Amniotic stem cell (primary cell): ENCODE measurements at places on chromosomes 12 and 14.
A peak's percentile ranks its signal among the peaks of the same experiment; 100 is the strongest.

- DNase-seq = no peak
Observed at GRCh38 chr12:104649921-104650320, 193.2 kb downstream of the CHST11 start.

DNA sequence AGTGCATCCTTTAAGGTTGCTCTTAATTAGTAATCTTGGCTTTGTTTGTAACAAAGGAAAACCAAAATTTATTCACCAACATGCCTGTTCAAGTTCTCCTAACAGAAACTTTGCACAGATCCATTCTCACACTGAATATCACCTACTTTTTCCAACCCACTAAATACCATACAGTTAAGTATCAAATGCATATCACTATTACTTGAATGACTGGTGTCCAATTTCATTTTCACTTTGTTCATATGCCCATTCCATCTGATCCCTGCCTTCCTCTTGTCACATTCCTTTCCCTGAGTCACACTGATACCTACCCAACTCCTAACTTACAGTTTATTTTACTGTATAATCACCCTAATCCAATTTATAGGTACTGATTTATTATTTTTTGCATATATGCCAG is 286.4 kb downstream of the NELL2 start:
- no peak for DNase-seq

DNA sequence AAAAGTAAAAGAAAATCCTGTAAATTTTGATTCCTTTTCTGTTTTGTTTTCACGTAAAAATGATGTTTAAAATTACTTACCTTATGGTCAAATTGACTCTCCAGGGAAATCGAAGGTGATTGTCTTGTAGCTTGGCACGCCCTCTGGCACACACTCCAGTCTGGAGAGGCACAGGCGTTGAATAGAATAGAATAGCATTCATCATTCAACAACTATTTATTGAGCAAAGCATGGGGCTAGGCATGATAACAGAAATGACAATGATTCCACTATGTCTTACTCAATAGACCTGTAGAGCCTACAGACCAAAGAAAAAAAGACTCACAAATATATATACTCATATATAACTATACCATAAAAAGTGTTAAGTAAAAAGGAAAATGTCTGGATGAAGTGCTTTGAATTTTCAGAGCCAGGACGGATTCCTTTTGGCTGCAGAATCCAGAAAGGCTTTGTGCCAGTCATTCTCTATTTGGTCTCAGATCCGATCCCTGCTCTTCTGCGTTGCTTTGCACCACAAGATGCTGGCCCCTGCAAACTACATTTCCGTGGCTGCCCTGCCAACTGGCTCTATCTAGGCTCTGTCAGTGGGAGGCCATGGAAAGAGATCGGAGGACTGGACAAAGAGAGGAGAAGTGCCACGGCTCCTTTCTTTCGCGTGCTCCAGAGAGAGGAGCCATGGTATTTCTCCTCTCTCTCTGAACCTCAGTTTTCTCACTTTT is 231.8 kb downstream of the CRADD start:
- no peak for DNase-seq

DNA sequence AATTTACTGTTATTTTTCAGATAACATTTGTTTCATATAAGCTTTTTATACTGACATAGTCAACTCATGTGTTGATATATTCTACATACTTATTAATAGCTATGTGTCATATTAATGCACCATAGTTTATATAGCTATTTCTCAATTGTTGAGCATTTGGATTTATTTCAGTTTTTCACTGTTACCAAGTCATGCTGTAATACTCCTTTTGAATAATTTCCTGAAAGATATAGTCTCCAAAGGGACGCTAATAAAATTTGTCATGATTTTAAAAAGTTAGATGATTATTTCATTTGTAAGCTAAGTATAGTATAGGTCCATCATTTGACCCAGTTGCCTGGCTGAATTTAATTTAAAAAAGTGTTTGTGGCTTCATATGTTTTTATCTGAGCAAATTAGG is 47.8 kb downstream of the ATL1 start:
- DNase-seq = no peak

DNA sequence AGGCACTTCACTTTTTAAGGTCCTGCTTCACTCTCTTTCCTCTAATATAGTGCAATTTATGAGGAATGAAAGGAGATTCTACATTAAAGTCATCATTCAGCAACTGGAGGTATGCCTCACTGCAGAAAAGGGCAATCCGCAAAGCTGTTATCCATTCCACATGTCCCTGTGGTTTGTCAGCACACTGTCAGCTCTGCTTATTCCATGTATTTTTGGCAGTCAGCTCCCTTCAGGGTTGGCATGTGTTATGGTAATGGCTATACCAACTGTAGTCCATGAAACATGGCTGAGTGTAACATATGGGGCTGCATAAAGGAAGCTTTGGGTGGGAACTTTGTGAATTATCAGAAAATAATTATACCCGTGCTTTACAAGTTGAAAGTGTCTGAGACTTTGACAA is 154.1 kb downstream of the GALC start:
- DNase-seq = no peak

GRCh38 chr12:105878964-105879363 is 259.8 kb downstream of the NUAK1 start:
- no peak for DNase-seq

DNA sequence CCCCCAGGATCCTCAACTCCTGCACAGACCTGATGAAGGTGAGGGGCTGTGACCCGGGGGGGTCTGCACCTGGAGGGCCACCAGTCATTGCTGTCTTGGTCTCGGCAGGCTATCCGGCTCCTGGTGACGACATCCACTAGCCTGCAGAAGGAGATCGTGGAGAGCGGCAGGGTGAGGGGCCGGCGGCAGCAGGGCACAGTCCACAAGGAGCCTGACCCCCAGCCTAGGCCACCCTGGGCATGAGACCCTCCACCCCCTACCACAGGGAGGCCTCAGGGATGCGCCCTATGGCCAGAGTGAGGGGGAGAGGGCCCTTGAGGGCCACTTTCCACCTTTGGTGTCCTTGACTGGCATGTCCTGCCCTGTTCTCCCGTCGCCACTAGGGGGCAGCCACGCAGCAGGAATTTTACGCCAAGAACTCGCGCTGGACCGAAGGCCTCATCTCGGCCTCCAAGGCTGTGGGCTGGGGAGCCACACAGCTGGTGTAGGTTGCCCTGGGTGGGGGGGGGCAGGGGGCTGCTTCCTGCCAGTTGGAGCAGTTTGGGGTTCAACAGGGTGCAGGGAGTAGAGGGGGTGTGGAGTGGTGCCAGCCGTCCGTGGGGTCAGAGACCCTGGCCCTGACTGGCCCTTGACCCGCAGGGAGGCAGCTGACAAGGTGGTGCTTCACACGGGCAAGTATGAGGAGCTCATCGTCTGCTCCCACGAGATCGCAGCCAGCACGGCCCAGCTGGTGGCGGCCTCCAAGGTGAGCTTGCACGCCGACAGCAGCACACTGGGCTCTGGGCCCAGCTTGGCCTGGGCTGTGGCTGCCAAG is 25.0 kb downstream of the HIP1R start:
- peak; percentile 61 for DNase-seq

- DNase-seq = no peak
Observed at GRCh38 chr12:53232646-53233461, 845 bp upstream of the RARG start.

GRCh38 chr12:19191563-19191962 is 62.0 kb downstream of the PLEKHA5 start:
- no peak for DNase-seq
